Stimulated activated CD4-positive, alpha-beta T cell treated with anti-CD3 and anti-CD28 coated beads, Interleukin-15, amount 100 ng/mL, for 24 hours (primary cell): ENCODE measurements at places on chromosomes 4 and X.

DNA sequence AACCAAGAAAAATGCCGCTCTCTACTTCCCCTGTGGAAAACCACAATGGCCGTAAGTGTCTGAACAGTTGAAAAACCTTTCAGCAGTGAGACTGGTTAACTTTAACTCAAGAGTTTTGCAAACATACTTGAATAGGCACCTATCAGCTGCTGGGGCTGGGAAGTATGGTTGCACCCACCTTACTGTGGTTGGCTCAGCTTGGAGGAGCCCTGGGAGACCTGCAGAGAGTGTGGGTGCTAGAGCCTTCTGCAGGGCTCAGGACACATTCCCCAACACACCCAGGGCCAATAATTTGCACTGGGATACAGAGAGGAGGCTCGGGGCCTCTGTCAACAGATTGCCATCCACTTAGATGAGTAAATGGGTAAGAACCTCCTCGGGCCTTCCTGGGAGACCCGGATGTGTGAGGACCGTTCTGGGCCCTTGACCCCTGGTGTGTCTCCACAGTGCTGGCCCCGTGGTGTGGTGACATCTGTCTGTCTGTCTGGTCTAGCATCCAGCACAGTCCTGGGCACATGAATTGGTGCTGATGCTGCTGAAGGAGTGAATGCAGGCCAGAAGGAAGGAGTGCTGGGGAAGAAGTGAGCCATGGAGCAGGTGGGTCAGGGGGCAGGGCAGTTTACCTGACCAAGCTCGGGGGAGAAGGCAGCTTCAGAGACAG, 46.5 kb downstream of the MAGEA1 start:
- DNase-seq = no peak

GRCh38 chr4:2436301-2436700, 17.5 kb downstream of the CFAP99 start:
- DNase-seq = no peak

GRCh38 chrX:97446298-97446882, 562.7 kb downstream of the RPA4 start:
- DNase-seq = no peak

GRCh38 chrX:13622401-13622964, 30.5 kb upstream of the TCEANC start:
- DNase-seq = no peak

DNA sequence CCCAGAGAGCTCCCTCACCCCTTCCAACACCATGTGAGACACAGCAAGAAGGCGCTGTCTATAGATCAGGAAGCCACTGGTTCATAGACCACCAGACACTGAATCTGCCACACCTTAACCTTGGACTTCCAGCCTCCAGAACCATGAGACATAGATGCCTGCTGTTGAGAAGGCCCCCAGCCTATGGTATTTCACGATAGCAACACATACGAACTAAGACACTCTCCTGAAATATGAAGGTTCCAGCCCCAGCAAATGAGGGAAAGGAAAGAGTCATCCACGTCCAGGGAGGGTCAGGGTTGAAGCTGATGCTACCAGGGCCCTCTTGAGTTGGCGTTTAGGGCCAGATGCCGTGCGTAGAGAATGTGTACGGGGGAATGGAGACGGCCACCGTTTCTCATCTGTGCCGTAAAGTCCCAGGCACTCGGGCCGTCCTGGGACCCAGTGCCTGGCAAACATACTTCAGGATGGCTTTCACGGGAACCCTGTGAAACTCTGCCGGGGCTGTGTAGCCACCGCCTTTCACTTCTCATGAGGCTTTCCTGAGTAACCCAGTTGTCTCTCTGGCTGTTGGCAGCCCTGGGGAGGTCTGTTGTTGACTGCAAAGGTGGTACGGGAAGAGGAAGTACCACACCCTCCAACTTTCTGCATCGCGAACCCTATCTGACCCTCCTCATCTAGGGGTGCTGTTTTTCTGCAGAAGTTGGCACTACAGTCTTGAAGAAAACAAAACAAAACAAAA, 17.7 kb upstream of the P2RY8 start:
- DNase-seq = peak; percentile 27

- no peak for DNase-seq
These were observed 38.0 kb upstream of the ADGRL3 start for GRCh38 chr4:61162116-61162515.

DNA sequence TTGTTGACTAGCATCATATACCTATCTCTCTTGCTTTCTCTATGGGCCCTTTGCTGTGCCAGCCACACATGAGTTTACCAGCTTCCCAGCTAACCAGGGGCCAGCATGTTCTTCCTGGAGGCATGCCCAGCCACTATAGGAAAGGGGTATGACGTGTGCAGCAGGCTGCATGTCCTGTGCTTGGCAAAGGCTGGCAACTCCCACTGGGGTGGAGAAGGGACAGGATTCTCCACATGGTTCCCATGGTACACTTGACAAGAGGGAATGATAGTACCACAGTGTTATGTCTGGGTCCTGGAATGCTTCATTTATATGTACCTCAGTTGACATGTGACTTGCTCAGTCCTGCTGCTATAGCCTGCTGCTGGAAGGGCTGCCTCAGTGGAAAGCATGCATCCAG, 78.8 kb downstream of the TMEM164 start:
- DNase-seq = no peak

DNA sequence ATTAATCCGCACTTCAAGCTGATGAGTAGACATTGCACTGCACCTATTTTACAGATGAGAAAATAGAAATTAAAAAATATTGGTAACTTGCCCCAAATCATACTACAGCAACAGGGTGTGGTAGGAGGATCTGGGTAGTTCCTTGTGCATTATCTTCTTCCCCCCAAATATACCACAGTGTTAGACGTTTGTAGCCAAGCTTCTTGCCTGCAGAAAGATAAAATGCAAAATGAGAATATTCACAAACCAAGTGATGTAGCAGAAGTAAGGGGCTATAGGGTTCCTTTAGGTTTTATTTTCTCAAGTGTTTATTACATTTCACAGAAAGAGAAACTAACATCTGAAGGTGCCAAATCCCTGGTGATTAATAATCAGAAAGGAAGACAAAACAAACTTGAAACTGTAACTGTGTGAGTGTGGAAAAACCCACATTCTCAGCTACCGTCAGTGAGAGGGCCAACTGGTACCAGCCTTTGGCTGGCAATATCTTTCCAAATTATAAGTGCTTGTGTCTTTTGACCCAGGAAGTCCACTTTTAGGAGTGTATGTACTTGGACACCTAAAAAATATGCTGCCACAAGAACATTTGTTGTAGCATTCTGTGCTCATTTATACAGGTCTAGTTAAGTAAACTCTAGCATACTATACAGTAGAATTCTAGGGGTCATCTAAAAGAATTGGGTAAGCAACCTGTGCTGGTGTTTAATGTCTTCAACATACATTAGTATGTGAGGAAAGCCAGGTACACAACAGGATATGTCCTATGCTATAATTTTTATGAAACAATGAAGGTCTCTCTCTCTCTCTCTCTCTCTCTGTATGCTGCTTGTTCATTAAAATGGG, 6.7 kb upstream of the CD38 start:
- DNase-seq = peak; percentile 32

DNA sequence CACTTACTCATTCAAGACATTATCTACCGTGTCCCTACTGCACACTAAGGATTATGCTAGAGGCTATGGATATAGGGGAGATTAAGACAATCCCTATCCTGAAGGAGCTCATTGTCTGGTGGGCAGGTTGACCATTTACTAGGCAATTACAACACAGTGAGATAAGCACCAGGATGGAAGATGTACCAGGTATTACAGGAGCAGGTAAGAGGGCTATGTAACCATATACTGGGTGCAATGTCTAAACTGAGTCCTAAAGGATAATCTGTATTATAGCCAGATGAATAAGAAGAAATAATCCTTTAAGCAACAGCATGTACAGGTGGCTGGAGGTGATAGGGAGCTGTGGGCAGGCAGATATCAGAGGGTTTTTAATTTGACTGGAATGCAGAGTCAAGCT, 113.3 kb upstream of the TBC1D9 start:
- DNase-seq = no peak

DNA sequence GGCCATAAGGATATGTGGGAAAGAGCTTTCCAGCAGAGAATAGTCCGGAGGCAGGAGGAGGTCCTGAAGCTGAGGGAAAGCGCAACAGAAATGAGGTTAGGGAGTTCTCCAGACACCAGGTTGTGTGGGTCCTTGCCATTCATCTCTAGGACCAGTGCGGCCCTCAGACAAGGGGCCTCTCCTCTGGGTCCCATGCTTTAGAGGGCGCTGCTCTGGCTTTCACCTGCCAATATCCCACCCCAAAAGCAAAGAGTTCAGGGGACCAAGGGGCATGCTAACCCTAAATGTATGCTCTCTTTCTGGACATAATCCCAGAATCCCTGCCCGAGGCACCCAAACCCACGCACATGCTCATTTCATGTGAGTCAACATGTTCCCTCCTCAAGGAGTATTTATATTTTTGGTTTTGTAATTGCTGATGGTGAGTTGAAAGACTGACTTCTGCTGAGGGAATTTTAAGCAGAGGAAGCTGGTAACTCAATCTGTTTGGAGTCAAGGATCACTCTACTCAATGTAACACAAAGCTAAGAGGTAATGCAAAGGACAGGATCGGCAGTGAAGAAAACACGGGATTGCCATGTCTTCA, 14.8 kb downstream of the RPL34 start:
- no peak for DNase-seq

DNA sequence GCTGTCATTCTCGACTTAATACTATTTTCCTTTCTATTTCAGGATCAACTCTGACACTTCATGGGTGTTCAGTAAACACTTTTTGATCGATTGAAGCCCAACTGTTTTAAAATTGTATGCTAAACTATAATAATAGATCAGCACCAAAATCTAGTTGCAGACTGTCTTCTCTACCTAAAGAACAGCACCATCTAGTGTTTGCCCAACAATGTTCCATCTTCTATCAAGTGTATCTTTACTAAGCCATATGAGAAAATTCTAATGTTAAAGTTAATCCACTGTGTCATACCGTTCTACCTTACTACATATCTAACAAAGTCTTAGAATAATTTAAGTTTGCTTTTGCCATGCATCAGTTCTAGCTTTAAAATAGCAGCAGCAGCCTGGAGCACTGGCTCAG, 113.0 kb upstream of the PRDX4 start:
- DNase-seq = no peak

GRCh38 chrX:101619364-101619763, 1.6 kb upstream of the ARMCX6 start:
- peak; percentile 29 for DNase-seq

DNA sequence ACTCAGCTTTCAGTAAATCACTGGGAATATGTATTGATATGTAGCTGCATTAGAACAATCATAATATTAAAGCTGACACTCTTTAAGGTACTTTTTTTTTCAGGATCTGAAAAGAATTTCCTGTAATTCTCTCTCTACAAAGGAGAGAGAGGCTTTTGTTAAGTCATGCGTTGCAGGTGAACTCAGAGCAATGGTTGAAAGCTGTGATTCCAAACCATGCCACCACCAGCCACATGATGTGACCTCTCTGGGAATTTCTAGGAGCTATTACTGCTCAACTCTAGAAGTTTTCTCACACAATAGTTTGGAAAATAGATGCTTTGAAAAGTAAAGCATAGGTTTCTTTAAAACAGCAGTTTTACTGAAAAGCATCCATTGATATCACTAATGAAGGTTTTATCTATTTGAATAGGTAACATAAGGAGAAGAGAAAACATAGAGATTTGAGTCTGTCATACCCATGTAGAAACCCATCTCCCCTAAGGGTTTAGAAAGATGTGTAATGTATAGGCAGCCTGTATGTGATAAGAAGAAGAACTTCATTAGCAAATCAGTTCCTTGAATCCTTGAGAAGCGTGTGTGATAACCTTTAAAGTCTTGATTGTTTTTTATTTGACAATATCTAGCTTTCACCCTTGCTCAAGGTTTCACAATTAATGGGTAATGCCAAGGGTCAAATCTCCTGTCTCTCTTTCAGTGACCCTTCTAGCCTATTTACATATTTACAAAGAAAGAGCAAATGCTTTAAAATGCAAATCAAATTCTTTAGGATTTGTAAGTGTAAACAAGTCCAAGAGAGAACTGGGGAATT, 161.0 kb upstream of the ANKRD50 start:
- DNase-seq = no peak

- DNase-seq = peak; percentile 39
These were observed 99.5 kb downstream of the PPP2R2C start for GRCh38 chr4:6372649-6373525.

DNA sequence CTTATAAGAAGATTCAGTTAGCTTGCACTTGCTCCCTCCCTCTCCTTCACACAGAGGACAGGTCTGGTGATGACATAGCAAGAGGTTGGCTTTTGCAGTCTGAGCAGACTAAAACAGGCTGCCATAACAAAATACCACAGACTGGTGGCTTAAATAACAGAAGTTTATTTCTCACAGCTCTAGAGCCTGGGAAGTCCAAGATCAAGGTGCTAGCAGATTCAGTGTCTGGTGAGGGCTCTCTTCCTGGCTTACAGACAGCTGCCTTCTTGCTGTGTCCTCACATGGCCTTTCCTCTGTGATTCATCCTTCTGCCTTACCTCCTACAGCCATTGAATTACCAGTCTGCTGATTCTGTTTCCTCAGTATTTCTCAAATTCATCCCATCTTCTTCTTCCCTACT, 13.1 kb downstream of the RP2 start:
- no peak for DNase-seq

DNA sequence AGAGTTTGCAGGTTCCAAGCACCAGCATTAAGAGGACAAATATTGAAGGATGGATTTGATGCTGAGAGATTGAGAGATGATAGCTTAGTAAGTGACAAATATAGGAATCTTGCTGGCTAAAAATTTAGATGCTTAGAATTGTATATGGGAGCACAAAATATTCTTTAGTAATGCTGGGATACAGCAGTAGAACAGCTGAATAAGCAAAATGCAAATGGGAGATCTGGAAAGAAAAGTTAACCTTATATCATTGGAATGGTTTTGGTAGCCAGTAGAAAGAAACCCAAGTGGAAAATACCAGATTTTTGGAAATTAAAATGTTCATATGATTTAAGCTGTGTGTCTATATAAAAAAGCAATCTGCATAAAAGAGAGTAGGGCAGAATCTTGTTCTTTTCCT, 308.6 kb upstream of the CPEB2 start:
- DNase-seq = no peak

- no peak for DNase-seq
These were observed 14.4 kb upstream of the CENPU start for GRCh38 chr4:184748251-184748652.

- no peak for DNase-seq
These were observed 132.0 kb downstream of the AFF2 start for GRCh38 chrX:148632444-148632843.

DNA sequence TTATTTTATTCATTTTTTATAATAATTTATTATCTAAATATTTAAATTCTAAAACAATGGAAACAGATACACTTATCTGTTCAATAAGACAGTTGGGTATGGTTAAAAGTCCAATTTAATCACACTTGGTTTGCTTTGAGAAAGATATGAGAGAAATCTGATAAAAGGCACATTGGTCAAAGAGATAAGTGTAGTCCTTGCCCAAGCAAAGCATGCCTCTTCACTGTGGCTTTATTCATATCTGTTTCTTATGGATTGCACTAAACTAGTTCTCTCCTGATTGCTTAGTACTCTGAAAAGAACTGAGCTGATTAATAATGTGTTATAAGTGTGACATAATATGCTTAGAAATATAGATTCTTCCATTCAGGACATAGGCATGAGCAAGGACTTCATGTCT, 39.8 kb downstream of the CXCL1 start:
- DNase-seq = no peak

GRCh38 chrX:48890934-48891401, 6.6 kb downstream of the TIMM17B start:
- DNase-seq = no peak

GRCh38 chr4:11489453-11490083, 60.9 kb upstream of the HS3ST1 start:
- DNase-seq = no peak

- DNase-seq = peak; percentile 73
These were observed 47.7 kb downstream of the EVC start for GRCh38 chr4:5758741-5759140.
